Stimulated activated CD4-positive, alpha-beta T cell treated with anti-CD3 and anti-CD28 coated beads, Interleukin-15, amount 100 ng/mL, for 48 hours (primary cell): ENCODE measurements at places on chromosomes 6 and 20.

DNA sequence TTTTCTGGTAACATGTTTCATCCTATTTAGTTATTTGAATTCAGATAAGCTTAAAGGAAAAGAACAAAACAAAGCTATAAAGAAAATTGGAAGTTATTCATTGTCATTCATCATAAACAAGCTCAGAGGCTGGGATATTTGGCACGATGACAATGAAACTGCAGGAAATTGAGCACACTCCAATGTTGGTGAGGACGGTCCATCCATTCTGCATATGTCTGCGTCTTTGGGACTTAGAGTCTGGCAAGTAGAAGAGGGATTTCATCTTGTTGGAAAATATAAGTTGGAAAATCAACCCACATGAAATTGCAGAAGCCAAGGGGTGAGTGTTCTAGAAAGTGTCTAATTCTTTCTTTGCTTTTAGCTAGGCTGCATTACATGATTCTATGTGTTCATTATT lies 78.4 kb downstream of the HDGFL1 start:
- no peak for DNase-seq

- DNase-seq = no peak
Observed at GRCh38 chr6:43391440-43392031, 22.1 kb upstream of the ZNF318 start.

DNA sequence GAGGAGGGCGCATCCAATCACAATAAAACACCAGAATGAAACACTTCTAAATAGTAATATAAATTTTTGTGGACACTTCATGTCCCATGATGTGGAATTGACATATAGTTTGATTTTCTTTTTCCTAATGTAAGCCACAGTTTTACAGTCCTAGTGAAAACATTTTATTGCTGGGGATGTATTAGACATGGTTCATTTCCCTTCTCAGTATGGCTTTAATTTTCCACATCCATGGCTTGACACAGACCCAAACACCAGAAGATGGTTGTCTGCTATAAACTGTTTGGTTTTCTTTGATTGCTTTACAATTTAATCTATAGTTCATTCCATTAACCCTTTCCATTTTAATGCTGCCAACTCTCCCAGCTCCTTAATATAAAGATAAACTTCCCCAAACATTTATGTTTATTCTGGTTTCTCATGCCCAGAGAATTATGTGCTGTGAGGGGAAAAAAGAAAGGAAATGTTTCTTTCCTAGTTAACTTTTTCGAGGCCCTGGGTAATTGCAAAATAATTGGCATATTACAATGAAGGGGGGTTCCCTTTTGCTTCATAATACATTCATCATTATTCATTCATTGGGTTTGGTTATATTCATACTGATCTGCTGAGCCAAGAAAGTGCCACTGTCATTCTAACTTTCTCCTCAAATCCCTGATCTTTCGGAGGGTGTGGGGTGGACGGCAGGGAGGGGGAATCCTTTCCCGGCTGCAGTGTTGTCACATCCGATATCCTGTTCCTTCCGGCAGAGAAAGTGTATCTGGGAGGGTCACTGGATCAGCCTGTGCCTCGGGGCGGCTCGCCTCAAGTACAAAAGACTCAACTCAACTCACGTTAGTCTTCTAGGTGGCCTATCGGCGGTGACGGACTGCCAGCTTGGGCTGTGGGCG lies 127.6 kb upstream of the TFAP2D start:
- no peak for DNase-seq

DNA sequence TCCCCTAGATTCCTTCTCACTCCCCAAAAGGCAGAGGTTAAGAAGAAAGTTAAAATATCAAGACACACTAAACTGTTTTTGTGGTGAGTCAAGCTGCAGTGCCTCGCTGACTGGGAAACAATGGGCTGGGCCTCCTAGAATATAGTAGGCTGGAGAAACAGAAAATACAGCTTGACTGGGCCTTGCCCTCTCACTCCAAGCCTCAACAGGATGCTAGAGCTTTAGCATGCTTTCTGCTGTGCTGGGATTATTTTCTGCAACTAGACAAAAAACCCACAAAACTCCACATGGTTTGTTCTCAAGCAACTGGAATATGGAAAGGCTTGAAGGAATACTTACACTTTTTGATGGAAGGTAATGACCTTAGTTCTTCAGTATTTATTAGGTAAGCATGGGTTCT lies 27.9 kb downstream of the FOXO3 start:
- DNase-seq = no peak

DNA sequence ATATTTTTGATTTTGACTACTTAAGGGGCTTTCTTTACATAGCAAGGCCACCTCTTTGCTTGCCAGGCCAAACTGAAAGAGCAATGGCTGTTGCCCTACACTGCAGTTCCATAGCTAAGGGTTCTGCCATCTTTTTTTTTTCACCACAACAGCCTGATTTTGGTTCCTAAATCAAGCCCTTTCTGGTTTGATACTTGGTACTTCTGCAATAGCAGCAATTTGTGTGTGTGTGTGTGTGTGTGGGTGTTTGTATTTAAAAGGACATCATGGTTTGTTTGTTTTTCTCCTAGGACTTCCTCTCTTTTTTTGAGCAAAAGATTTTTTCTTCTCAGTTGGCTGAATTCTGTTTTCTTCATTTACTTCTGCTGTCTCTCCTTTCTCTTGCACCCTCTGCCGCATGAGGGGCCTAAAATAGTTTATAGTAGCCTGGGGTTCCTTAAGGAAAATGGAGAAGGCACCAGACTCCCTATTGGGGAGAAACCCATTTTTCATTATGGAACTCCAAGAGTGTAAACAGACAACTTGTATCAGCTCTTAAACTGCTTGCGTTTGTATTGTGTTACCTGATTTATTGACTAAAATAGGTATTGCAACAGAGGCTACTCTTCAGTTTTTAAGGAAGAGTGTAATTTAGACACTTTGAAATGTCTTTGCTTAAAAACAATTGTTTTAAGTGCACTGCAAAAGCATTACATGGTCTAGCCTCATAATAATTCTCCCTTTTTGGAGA lies 12.2 kb upstream of the GCLC start:
- no peak for DNase-seq

DNA sequence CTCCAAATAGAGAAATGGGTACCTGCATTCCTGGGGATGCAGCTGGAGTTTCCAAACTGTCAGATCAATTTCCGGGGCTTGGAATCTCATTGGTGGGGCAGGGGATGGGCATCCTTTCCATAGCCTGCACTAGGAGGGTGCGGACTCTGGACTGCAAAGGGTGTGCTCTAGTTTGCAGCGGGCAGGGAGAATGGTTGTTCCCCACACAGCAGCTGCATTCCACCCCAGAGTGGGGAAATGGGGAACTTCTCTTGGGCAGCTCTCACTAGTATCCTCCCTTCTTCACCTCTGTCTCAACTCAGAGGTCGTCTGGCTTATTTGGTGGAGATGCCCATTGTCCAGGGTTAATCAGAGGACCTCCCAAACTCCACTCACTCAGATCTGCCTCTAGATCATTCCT lies 34.5 kb upstream of the CDKN1A start:
- no peak for DNase-seq

DNA sequence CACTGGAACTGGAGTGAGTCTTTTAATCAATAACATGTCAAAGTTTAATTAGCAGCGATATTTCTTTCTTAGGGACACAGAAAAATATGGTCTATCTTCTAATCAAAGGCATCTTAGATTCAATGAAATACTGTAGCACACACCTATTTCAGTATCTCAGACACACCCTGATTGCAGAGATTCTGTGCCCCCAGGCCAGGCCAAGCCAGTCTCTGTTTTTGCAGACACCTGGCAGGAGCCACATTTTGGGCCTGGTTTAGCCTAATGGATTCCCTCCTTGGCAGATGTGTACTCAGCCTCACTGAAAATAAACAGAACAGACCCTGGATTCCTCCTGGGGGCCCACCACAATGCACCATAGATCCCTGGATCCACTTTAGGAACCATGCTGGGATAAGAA lies 74.8 kb downstream of the LRFN2 start:
- DNase-seq = no peak

- DNase-seq = no peak
Observed at GRCh38 chr6:44867571-44868334, 460.4 kb upstream of the RUNX2 start.

- no peak for DNase-seq
Observed at GRCh38 chr6:113825781-113826180, 31.4 kb upstream of the MARCKS start.

DNA sequence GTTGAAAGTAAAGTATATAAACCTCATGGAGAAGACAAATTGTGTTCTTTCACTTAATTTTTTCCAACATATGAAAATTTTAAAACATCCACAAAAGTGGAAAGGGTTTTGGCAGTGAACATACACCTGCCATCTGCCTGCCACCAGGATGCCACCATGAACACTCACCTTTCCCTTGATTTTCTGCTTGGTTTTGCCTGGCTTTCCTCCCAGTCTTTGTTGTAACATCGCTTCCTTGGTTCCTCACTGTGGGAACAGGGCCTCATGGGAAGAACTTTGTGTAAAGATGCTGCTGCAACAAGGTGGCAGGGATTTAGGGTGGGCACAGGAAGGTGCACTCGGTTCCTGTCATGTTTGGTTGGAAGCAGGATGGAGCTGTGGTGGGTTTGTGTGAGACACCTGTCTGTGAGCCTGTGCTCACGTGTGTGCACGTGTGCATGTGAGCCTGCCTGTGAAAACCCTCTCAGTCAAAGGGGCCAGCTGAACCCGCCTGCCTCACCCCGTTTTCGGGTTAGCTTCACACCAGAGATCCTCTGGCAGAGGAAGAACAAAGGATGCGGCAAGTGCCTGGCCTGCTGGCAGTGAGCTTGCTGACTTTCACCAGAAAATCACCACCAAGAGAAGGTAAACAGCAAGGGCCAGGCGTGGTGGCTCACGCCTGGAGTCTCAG lies 11.0 kb upstream of the RBM38 start:
- no peak for DNase-seq

DNA sequence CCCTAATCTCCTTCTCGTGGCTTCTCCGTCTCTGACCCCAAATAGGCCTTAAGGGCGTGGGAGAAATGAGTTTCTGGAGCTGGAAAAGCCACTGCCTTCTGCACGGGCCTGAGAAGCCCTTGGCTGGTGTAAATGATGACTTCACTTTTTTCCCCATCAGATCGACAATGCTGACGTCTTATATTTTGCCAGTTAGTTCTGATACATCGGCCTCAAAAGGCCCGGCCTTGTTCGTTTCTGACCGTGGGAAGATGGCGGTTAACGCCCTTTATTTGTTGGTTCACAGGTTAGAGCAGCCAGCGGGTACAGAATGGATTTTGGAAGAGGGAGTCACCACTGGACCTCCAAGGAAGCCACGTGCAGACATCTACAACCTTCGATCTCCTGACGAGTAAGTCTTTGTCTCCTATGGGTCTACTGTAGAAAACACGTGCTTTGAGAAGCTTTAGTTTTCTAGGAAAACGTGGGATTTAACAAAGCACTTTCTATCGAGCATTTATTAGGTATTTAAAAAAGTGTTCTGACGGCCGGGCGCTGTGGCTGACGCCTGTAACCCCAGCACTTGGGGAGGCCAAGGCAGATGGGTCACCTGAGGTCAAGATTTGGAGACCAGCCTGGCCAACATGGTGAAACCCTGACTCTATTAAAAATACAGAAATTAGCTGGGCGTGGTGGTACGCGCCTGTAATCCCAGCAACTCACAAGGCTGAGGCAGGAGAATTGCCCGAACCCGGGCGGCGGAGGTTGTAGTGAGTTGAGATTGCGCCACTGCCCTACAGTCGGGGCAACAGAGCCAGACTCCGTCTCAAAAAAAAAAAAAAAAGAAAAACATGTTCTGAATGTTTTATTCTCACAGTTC lies 1.2 kb upstream of the ZNFX1 start:
- no peak for DNase-seq

GRCh38 chr20:48750941-48751635 lies 76.7 kb downstream of the PREX1 start:
- DNase-seq = no peak

GRCh38 chr6:128487055-128487454 lies 33.3 kb downstream of the PTPRK start:
- no peak for DNase-seq

GRCh38 chr6:165884813-165885765 lies 222.0 kb upstream of the PDE10A start:
- DNase-seq = peak; percentile 54

- no peak for DNase-seq
Observed at GRCh38 chr6:146938266-146938665, 266.0 kb upstream of the STXBP5 start.

- no peak for DNase-seq
Observed at GRCh38 chr20:40081653-40082052, 607.4 kb downstream of the MAFB start.

DNA sequence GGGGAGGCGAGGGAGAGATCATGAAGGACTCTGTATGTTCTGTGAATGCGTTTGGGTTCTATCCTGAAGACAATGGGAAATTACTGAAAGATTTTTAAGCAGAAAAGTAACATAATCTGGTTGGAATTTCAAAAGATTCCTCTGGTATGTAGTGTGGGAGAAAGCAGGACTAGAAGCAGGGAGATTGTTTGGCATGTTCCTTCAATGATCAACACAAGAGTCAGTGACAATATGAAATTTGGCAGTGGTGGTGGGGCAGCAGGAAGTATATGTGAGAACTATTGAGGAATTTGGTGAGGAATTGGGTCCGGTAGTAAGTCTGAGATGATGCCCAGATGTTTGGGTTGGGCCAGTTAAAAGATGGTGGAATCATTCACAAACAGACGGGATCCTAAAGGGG lies 348.7 kb downstream of the CD83 start:
- no peak for DNase-seq

DNA sequence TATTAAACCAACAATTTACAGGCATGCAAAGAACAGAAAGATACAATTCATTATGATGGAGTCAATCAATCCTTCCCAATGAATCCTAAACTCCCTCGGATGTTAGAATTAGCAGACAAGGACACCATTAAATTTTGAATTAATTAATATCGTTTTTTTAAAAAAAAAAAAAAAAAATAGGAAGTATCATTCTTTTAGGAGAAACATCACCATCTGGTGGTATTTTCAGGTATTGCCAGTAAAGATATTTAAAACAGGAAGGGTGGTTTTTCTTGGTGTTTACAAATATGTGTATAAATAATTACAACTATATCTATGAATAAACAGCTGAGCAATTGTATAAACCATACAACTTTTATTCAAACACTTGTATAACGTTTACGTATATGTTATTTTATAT lies 564.4 kb downstream of the HAO1 start:
- DNase-seq = no peak

- no peak for DNase-seq
Observed at GRCh38 chr20:57020364-57020763, 246.1 kb downstream of the BMP7 start.

DNA sequence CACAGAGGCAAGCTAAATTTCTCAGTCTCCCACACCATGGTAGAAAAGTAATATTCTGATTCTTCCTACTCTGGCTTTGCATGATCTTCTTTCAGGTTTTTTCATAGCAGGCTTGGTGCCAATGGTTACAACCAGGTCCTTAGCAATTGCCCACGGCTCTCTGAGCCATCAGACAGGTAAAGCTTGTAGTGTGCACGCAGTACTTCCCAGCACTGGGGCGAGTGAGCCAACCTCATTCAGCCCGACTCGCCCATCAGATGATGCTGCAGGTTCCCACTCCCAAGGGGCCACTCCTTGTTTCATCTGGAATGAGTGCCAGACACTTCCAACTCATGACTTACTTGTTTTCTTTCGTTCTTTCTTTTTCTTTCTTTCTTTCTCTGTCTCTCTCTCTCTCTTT lies 78.3 kb downstream of the PERP start:
- no peak for DNase-seq
